Fibroblast of skin of left biceps (primary cell): ENCODE measurements at places on chromosomes 3 and 15.

- DNase-seq: no peak
Measured at GRCh38 chr3:150451329-150452048, 43.4 kb downstream of the TSC22D2 start.

DNA sequence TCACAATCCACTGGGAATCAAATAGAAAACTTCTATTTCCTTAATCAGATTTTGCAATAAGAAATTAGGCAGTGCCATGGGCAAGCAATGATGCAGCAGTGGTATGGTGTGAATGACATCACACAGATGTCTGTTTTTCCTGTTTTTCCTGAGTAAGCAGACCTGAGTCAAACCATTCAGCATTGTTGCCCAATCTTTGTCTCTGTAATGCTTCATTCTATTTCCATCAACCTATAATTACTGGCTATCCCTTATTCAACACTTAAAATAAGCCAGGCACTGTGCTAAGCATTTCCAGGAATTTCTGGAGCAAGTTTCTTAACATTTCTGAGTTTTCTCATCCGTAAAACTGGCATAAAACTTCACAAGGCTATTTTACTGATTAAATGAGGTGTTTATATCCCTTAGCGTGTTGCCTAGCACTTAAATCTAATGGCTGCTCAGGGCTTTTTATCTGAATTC is 11.3 kb upstream of the OXSR1 start:
- no peak for DNase-seq

DNA sequence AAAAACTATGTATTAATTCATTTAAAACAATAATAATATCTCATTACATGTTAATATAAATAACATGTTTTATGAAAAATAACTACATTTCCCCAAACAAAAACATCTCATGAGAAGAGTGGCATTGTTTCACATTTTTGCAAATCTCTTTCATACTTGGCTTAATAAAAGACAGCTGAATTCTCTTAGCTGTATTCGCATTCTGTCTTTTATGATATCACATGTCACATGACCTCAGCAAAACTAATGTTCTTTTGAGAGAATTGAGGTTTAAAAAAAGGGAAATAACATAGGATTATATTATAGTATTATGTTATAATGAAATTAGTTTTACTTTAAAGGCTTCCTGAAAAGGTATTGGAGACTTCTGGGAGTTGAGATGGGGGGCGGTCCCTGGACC is 48.4 kb upstream of the SPPL2A start:
- no peak for DNase-seq

- DNase-seq: no peak
Measured at GRCh38 chr15:52559575-52559974, 9.3 kb downstream of the ARPP19 start.

- no peak for DNase-seq
Measured at GRCh38 chr15:72365844-72366243, 10.0 kb downstream of the HEXA start.

DNA sequence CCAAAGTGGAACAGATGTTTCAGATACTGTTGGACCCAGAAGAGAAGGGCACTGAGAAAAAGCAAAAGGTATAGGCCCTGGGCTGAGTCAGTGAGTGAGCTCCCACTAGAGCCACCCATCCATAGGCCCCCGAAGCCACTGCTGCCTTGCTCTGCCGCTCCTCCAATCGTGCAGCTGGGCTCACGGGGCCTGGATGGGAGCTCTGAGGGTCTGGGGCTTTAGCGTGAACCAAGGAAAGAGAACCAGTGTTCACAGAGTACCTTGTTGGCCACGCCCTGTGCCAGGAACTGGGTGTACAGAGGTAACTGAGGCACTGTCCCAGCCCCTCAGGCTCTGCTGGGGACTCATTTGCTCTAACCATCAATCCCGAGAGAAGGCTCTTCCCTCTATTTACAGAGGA is 4.7 kb downstream of the UNC45A start:
- no peak for DNase-seq

- DNase-seq: peak; percentile 45
Measured at GRCh38 chr15:81480645-81481053, 106.6 kb upstream of the TMC3 start.

DNA sequence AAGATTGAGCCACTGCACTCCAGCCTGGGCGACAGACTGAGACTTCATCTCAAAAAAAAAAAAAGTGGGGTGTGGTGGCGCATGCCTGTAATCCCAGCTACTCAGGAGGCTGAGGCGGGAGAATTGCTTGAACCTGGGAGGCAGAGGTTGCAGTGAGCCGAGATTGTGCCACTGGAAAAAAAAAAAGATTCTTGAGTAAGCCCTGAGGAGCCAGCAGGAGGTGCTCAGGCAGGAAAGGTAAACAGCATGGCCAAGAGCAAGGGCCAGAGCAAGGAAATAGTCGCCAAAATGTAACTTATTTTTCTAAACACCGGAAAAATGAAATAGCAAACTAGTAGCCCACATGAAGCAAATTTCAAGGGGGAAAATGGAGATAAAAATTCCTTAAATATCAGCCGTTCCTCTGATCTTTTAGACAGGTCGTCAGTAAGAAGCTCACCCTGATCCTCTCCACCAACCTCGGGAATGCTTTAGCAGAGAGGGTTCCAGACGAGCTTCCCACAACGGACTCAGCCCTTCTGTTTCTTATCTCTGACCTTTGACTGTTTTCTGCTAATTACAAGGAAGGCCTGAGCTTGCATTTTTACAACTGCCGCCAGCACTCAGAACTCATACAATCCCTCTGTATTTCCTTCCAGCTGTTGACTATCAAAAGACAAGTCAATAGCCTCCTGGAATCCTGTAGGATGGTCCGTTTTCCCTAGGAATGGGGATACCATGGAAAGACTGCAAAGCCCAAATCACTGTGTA is 45.0 kb upstream of the AKAP13 start:
- no peak for DNase-seq

GRCh38 chr15:99718421-99718820 is 14.8 kb downstream of the LYSMD4 start:
- no peak for DNase-seq

GRCh38 chr3:36937492-36937891 is 7.4 kb downstream of the TRANK1 start:
- no peak for DNase-seq
